Right lung (tissue), 10 donors: ENCODE measurements at places on chromosomes 7 and 10. TPM values are rescaled to one million over a fixed set of nuclear protein-coding genes. Genes with fewer than 3 reads are reported as not detected.

GRCh38 chr7:118169146-118169545 is 14.8 kb upstream of the LSM8 start:
- DNase-seq, result no peak

DNA sequence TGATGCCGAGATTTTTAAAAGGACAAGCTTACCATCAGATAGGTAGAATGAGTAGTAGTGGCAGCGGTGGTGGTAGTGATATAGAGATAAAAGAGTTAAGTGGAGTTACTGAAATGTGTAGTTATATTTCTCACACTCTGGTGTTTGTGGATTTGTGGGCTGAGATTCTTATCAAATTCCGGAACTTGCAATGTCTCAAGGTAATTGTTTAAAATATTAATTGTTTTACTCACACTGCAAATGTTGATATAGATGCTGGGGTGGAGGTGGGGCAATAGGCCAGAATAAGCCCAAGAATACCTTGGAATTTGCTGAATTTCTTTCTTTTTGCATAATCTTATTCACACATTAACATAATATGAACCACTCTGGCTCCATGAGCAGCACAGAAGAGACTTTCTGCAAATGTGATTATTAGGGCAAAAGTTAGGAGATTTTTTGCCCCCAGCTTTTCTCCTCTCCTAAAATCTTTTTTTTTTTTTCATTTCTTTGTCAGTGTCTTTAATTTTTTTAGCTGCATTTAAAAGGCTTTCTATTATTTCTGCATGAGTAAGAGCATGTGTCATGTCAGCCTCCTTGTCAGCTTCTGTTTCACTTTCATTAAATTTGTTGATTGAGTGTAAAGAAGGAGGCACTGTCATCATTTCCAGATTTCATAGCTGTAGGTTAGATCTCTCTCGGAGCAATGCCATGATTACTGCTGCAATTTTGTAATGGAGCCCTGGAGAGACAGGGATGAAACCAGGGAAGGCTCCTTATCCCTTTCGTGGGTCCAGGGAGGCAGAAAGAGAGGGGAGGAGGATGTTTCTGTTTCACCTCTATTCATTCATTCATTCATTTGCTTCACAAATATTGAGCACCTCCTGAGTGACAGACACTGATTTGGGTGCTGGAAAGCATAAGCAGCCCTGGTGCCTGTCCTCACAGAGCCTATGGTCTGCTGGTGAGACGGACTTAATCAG is 13.1 kb upstream of the SGMS1 start:
- no peak for DNase-seq

GRCh38 chr10:61978965-61979364 is 77.5 kb downstream of the ARID5B start:
- no peak for DNase-seq

DNA sequence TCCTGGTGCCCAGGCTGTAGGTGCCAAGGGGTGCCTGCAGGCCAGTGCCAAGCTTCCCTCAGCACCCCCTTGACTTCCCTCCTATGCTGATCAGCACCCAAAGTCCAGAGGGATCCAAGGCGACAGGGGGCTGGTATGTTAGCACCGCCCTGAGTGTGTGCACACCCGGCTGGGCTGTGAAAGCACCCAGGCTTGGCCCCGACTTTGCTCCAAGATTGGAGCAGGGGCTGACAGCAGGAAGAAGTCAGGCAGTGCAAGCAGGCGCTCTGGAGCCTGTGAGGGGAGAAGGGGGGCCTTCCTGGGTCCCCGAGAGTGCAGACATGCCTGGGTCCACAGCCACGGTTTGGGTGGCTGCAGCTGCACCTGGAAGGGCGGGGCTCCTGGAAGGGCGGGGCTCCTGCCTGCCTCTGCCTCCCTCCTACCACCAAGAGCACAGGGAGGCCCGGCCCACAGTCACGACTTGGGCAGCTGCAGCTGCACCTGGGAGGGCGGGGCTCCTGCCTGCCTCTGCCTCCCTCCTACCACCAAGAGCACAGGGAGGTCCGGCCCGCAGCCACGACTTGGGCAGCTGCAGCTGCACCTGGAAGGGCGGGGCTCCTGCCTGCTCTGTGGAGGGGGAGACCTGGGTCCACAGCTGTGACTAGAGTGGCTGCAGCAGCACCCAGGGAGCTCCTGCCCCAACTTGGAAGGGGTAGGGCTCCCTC is 30.2 kb upstream of the ZMYND11 start:
- DNase-seq, result no peak

DNA sequence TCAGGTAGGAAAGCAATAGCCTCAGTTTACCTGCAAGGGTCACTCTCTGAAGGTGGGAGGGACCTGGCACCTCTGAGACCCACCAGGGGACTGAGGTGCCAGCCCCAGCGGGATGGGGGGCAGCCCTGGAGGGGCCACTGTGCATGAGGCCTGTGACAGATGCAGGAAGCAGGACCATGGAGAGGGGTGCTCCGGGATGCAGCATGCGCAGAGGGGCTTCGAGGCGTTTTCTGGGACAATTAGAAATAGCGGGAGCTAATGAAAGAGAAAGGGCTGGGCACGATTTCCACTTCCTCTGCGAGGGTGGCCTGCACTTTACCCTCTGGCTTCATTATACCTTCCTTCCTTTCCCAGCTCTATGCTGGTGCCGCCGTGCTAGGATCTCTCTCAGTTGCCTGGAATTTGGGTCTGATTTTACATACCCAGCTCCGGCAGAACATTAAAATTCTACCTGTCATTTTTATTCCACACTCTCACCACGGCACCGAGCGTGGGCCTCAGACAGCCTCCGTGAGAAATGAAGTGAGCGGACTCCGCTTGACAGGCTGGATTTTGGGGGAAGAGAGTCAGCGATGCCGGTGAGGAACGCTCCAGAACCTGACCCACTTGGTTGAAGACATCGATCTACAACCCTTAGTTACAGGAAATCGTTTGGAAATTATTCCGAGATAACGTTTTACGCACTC is 333.9 kb upstream of the PFKP start:
- DNase-seq, result no peak

DNA sequence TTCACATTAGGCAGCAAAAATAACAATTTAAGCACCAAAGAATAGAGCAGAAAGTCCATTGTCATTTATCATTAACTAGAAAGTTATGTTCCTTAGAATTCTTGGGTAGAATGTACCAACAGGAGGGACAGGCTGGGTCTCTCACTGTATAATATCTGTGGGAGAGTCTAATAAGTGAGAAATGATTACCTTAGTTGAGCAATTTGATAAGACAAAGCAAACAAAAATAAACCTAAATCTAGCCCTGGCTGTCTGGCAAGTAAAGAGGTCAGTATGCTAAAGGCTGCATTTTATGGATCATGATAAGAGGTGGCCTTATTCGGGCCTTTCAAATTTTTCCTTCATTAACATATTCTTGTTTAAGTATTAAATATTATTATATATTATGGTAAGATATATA is 35.6 kb downstream of the THNSL1 start:
- no peak for DNase-seq

- no peak for DNase-seq
Observed at GRCh38 chr10:29001801-29002200, 287.1 kb upstream of the LYZL1 start.

GRCh38 chr10:67050415-67050814 is 124.6 kb downstream of the LRRTM3 start:
- DNase-seq, result no peak

- peak; percentile 24 for DNase-seq
Observed at GRCh38 chr10:43304687-43305333, 37.9 kb upstream of the RASGEF1A start.

GRCh38 chr7:122136078-122136477 is 8.0 kb downstream of the AASS start:
- DNase-seq, result no peak

- no peak for DNase-seq
Observed at GRCh38 chr10:129495698-129496097, 28.7 kb downstream of the MGMT start.

DNA sequence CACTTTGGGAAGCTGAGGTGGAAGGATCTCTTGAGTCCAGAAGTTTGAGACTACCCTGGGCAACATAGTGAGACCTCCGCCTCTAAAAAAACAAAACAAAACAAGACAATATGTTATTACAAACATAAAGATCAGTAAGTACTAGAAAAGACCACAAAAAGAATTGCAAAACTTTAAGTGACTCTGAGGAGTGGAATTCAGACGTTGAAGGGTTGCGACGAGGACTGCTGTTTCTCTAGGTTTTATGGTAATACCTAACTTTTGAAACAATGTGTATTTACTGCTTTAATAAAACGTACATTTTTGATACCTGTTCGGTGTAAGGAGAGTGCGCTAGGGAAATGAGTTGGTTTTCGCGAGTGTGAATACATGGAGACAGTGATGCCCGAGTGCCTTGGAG is 250.4 kb downstream of the GATA3 start:
- DNase-seq, result no peak

DNA sequence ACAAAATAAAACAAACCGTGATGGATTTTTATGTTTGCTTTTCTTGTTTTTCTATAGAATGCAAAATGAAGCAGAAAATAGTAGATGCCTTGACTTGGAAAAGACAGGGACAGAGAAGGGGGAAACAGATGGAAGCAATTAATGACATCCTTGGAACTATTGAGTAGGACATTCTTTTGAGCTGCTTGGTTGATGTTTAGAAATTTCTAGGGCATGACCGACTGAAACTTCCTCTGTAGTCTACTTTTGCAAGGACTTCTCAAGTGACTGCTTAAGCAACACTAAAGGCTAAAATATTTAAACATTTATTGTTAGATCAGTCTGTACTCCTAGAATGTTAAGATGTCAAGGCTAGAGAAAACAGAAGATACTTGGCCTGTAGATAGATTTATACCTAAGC is 49.4 kb downstream of the VCL start:
- no peak for DNase-seq

DNA sequence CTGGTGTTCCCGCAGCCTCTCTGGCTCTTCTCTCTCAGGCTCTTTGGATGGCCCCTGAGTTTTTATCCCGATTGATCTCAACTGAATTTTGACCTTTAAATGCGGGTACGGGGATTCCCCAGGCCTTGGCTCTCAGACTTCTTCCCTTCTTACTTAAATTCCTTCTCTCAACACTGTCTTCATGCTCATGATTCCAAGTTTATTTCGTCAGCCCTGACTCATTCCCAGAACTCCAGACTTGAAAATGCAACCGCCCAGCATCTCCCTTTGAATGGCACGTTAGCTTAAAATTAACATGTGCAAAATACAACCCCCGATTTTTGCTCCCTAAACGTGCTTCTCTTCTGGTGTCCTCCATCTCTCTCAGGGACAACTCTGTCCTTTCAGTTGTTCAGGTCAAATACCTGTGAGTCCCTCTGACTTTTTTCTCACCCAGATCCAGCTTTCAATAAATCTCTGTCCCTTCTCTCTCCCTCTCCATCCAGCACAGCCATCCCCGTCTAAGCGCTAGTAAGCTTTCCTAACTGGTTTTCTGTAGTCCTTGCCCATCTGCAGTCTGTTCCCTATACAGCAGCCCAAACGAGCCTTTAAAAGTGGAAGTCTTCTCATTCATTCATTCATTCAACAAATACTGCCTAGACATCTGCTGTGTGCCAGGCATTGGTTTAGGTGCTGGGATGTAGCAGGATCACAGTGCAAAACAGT is 7.1 kb downstream of the HECW1 start:
- DNase-seq, result no peak

- DNase-seq, result peak; percentile 34
Observed at GRCh38 chr10:108911814-108912541, 1011.3 kb downstream of the XPNPEP1 start.

- peak; percentile 99 for DNase-seq
Observed at GRCh38 chr10:68901105-68901927, at the start of gene DDX50. TSS of gene DDX50 (plus strand) at chr10:68901315. CDS start at chr10:68901385, 70 bp downstream.

The AZGP1 gene
- polyA plus RNA-seq, result 0.64 TPM

The ANKRD61 gene
- 2.5 TPM for polyA plus RNA-seq

The DLX6 gene
- 0.10 TPM for polyA plus RNA-seq

The NUP42 gene
- polyA plus RNA-seq, result 69.6 TPM

The ASB15 gene
- not detected for polyA plus RNA-seq

The POU6F2 gene
- polyA plus RNA-seq, result 0.09 TPM

The GDF2 gene
- polyA plus RNA-seq, result 0.13 TPM

The UCMA gene
- polyA plus RNA-seq, result 0.29 TPM

The GPC2 gene
- polyA plus RNA-seq, result 9.9 TPM
